Caki2 (cell line): ENCODE measurements at places on chromosomes 13 and 19.

DNA sequence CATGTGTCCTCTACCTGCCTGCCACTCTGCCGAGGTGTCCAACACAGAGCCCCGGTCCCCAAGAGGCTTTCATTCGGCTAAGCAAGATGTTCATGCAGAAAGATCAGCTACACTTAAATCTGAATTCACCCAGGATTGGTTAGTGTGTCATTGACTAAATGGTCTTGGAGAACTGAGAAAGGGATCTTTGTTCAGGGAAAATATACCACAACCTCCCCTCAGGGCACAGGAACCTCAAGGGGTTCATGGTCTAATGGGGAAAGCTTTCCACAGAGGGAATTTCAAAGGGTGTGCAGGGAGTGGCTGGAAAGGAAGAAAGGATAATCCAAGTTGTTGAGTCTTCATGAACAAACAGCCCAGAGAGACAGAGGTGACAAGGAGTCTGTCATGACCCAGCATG lies 14.4 kb upstream of the POP4 start:
- no peak for DNase-seq

DNA sequence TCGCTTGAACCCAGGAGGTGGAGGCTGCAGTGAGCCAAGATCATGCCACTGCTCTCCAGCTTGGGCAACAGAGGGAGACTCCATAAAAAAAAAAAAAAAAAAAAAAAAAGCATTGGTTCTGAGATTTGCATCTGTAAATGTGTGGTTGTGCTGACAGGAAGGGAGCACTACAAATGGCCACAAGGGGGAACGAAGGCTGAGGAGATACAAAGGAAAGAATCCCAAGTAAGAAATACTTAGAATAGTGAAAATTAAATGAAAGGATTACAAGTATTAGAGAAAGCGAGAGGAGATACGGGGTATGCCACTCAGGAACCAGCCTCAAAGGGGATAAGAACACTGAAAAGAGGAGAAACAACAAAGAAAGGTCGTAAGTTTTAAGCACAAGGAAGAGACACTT lies 284.9 kb downstream of the KLF12 start:
- peak; percentile 30 for DNase-seq

GRCh38 chr19:11397089-11397610 lies 13.0 kb upstream of the EPOR start:
- no peak for DNase-seq

- no peak for DNase-seq
Measured at GRCh38 chr13:34467450-34468083, 474.5 kb upstream of the NBEA start.

DNA sequence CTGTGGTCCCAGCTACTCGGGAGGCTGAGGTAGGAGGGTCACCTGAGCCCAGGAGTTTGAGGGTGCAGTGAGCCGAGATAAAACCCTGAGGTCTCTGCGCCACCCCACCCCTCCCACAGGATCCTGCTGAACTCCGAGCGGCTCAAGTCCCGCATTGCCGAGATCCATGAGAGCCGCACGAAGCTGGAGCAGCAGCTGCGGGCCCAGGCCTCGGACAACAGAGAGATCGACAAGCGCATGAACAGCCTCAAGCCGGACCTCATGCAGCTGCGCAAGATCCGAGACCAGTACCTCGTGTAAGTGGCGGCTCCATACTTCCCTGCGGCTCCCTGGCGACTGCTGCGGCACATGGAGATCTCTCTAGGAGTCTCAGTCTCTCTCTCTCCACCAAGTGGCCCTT lies 6.6 kb upstream of the IFI30 start:
- no peak for DNase-seq

- no peak for DNase-seq
Measured at GRCh38 chr13:35744566-35745178, 268.2 kb upstream of the MAB21L1 start.

DNA sequence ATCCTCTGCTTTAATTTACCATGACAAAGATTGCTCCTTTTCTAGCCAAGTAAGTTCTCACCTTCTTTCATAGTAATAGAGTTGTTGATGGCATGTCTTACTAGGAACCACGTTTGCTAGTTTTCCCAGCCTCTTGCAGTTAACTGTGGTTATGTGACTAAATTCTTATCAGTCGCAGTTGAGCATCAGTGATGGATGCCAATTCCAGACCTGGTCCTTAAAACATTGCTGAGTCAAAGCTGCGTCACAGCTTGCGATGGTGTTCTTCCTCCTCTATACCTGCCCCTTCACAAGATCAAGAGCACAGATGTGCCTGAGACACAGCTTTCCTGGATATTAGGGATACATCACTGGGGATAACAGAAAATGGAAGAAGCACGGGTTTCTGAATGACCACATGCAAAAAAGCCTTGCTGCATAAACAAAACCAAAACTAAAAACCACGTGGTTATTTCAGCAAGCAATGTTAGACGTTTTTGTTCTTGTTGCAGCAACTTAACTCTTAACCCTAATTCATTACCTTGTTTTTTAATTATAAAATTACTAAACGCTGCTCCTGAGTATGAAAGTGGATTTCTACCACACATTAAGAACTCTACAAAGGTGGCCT lies 97.6 kb upstream of the DACH1 start:
- no peak for DNase-seq

- no peak for DNase-seq
Measured at GRCh38 chr19:54297759-54298305, 15.1 kb downstream of the LILRA5 start.

DNA sequence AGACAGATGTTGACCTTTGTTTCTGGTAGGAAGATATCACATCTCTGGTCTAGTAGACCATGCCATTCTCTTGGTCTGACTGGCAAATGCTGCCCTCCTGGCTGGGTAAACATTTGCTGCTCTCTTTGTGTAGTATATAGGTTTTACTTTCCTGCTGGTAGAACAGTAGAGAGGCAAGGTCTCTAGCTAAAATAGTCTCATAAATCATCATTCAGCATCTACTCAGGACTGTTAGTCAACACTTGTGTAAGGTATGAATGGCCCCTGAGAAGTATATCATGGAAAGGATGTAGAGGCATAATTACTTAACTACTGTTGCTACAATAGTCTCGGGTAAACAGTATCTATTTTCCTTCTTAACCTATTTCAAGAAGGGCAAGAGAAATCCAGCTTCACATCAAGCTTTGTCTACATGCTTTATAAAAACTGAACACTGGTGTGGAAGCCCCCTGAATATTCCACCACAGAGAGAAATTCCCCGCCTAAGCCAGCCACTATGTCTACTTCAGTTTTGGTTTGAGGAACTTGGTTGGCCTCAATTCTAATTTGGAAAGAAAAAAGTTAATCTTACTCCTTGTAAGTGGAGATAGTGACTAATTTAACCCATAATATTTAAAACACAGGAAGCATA lies 18.4 kb upstream of the MYCBP2 start:
- no peak for DNase-seq

GRCh38 chr13:29593605-29594297 lies 1.7 kb downstream of the SLC7A1 start:
- no peak for DNase-seq

GRCh38 chr13:19658831-19659230 lies 25.4 kb downstream of the MPHOSPH8 start:
- DNase-seq = no peak

DNA sequence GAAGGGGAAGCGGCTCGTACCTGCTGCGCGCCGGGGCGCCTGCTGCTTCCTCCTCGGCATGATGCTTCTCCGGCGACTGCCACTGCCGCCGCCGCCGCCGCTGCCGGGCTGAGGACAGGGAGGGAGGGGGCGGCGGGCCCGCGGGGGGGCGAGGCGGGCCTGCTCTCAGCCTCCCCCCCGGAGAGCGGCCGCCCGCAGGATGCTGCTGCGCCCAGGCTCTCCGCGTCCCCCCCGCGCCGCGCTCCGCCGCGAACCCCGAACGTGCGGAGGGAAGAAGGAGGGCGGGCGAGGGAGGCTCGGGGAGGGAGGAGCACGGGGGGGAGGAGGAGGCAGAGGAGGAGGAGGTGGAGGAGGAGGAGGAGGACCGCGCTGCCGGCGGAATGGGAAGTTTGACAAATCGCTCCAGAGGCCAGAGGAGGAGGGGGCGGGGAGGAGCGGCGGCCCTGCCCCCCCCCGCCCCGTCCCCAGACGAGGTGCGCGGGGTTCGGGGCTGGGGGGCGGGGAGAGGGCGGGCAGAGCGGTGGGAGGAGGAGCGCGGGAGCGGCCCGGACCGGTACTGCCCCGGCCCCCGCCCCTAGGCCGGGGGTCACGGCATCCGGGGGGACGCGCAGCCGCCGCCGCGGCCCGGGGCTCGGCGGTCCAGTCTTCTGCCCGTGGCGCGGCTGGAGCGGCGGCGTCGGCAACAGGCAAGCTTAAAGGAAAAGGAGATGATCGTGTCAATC lies at the start of gene TSHZ3:
TSHZ3 (minus strand) TSS at position 277 of the 722 bp plus-strand sequence; CDS start at position 60, 217 bp downstream.
- DNase-seq = peak; percentile 68

DNA sequence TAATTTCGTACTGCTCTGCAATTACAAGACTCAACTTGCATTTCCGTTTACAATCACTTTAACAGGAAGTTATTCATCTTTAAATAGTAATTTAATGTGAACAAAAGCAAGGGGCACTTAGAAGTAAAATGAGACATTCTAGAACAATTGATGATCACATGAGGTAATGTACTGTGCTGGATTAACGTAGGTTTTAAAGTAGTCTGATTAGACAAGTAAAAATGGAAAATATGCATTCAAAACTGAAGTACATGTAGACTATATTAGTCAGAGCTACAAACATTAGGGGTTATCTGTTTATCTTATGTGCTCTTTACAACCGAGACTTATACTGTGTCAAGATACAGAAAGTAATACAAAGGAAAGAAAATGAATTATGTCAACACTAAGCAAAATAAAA lies 1528.0 kb downstream of the SLITRK5 start:
- no peak for DNase-seq

DNA sequence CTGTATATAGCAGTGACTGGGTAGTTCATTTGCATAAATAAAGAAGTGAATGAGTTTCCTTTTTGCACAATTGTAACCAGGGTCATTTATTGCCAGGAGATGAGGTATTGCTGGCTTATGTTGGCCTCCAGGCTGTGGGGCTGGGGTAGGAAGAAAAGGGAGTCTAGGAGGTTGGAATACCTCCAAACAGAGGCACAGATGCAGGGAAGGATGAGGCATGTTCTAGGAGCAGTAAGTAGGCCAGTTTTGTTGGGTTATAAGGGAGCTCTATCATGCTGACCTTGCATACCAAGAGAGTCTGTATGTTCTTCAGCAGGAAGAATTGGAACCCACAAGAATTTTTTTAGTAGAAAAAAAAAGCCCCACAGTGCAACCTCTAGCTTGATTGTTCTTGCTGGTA lies 17.2 kb upstream of the CYSLTR2 start:
- no peak for DNase-seq

DNA sequence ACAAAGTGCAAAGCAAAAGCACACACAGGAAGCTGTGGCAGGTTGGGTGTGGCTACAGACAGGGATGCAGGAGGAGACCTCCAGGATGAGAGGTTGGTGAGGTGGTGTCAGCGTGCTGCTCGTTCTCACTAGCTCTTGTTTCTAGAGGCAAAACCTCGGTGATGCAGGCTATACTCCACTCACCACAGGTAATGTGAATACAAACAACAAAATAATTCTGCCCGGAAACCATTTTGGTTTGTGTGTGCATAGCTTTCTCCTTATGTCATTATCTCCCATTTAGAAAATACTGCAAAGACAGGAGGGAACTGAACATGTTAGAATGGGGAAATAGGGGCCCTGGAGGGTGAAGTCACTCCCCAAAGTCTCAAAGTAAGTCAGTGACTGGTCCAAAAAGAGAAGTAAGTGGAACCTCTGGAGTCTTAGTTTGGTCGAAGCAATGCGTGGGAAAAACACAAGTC lies 9.4 kb downstream of the LCP1 start:
- no peak for DNase-seq

DNA sequence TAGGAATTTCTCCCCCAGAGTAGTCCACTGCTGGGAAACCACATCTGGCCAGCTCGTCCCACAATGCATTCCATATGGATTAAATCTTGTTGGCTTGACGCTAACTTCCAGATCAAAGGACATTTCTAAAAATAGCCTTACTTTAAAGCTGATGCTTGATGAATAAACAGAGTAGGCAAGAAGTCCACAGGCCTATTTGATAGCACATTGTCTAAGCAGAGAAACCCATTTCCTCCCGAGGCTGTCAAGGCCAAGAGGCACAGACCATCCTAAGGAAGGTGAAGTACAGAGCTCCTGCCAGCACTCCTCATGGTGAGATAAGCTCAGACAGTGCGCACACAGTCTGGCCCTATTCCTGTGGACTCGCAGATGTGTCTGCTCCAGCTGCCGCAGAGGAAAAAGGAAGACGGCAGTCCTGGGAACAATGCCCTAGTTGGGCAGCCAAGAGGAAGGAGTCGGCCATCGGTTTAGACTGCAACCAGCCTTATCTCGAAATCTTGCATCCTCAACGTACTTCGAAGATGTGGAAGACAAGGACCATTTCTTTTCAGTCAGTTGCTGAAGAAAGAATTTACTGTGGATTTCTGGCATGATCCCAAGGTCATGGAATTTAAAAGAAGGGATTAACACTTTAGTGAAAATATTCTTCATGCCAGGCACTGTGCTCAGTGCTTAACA lies 156.8 kb downstream of the RGCC start:
- DNase-seq = no peak

GRCh38 chr19:6421075-6422014 lies 3.3 kb downstream of the KHSRP start:
- DNase-seq = no peak

- no peak for DNase-seq
Measured at GRCh38 chr19:45511074-45511473, 3.8 kb downstream of the VASP start.

GRCh38 chr13:112968910-112969691 lies at the start of gene MCF2L:
Gene MCF2L, plus strand, starts transcription at chr13:112969214. Its CDS starts 166 bp downstream, at chr13:112969380.
- no peak for DNase-seq

DNA sequence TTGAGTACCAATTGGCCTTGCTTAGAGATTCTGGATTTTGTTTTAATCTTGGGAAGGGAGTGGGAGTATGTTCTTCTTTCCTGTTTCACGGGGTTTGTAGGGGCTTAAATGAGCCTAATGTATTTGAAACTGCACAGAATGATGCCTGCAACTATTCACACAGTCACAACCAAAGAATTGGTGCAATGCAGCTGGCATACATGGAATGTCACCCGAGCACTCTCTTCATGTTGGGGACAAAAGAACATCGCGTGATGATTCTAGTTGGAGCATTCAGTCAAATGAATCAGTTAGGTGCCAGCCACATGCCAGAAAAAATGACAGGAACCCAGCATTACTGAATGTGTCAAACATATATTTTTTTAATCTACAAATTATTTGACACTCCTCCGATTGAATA lies 22.1 kb downstream of the STARD13 start:
- no peak for DNase-seq

DNA sequence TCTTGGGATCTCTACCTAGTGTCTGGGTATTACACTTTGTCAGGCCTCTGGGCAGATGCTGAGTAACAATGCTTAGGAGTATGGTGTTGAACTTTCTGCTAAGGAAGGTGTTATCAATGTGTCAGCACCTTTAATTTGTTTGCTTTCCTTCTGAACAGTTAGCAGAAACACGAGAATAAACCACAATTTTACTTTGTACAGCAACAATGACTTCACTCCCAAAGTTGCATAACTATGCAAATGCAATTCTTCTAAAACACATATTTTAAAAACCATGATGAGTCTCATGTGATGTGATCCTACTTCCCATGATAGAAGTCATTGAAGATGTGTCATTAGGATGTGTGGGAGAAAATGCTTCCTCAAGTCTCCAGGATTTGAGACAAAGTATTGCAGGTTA lies 155.0 kb downstream of the POSTN start:
- DNase-seq = no peak
